ENCODE measurements at places on chromosomes 6 and 20. TPM values are rescaled to one million over a fixed set of nuclear protein-coding genes. Genes with fewer than 3 reads are reported as not detected.

Gene DNMT3B
- 0.38 TPM for total RNA-seq

Gene LCA5
- total RNA-seq = 0.23 TPM

- no peak for DNase-seq
Measured at GRCh38 chr20:1417273-1417672, 24.4 kb upstream of the FKBP1A start.

GRCh38 chr6:32085759-32086459 is 23.2 kb downstream of the TNXB start:
- no peak for DNase-seq

GRCh38 chr6:149448821-149449453 is 35.9 kb downstream of the ZC3H12D start:
- no peak for DNase-seq

Gene CDH26
- 4.1 TPM for total RNA-seq

DNA sequence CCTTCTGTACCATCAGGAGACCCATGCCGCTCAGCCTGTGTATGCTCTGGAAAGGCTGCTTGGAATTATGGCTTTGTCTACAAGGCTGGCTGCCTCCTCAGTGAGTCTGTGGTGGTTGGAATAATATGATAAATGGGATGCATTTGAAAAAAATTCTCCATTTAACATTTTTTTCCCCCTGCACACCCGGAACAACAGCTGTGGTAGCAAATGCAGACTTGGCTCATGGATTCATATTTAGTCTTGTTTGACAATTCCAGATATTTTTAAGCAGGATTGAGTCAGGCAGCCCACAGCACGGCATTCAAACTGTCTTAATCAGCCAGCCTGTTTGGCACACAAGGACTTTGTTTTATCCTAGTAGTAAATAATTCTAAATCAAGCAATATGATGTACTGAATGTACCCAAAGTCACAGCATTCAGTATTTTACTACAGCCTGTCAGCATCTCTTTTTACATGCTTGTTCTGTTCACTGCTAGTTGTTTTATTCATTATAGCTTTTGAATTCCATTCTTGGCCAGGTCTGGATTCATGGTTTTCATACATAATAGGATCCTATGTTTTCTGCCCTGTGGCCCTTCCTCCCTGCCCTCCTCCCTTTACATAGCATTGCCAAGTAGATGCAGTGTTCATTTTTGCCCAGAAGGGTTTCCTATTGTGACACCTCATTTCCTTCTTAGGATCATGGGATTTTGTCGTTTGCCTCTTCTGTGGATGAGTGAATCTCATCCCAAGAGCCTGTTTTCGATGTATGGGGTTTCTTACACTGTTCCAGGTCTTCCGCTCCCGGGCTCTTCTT is 68.1 kb downstream of the LRRC1 start:
- no peak for DNase-seq

DNA sequence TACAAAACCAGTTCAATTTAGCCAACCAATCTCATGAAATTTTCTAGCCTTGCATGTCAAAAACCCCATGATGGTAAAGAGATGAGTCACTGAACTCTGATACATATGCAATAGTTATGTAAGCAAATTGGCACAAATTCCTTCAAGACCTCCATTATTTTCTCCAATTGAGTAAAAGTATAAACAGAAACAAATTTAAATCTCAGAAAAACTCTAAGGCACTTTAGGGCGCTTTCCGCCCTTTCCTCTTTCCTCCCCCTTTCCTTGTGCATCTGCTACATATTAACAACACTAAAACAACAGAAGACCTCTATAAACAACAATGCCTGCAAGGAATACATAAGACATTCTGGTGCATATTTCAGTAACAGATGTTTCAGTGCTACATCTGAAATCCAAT is 48.5 kb downstream of the KIF13A start:
- no peak for DNase-seq

Gene MUC21
- total RNA-seq = not detected

Gene TMEM244
- total RNA-seq = 0.87 TPM

All from CD4-positive, alpha-beta memory T cell (primary cell).